ENCODE measurements at places on chromosomes 16 and 17.

GRCh38 chr17:32773856-32774694, 102.8 kb downstream of the MYO1D start:
- DNase-seq = no peak

DNA sequence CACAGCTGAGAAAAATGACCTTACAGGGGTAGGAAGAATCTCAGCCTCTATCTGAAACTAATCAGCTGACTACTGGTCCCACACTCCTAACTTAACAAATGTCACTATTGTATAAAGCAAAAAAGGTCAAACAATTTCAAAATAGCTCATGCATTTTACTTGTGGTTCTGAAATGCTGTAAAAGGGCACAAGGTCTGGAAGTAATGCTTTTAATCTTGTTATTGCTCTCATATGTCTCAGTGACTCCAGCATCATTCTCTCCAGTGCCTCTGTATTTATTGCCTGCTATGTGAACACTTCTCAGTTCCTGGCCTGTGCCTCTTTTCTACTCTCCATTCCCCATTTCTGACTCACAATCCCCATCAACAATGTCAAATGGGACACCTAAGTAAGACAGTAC, 937.7 kb downstream of the CDH11 start:
- no peak for DNase-seq

DNA sequence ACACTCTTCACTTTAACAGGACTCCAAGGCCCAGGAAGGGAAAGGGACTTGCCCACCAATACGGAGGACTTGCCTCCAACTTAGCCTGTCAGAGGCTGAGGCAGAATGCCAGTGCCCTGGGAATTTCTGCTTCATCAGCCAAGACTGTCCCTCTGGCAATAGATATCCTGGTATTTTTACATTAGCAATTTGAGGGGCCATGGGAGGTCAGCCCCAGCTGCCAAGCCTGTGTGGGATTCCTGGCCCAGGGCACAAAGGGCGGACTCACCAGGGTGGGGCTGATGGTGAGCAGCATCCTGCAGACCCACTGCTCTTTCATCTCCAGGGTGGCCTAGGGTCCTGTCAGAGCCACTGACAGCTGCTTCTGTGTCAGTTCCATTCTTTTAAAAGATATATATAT, 78.3 kb upstream of the CIBAR2 start:
- DNase-seq = no peak

GRCh38 chr17:73476890-73477350, 165.1 kb upstream of the CDC42EP4 start:
- no peak for DNase-seq

GRCh38 chr17:38563362-38564253, 42.1 kb downstream of the SRCIN1 start:
- DNase-seq = no peak

DNA sequence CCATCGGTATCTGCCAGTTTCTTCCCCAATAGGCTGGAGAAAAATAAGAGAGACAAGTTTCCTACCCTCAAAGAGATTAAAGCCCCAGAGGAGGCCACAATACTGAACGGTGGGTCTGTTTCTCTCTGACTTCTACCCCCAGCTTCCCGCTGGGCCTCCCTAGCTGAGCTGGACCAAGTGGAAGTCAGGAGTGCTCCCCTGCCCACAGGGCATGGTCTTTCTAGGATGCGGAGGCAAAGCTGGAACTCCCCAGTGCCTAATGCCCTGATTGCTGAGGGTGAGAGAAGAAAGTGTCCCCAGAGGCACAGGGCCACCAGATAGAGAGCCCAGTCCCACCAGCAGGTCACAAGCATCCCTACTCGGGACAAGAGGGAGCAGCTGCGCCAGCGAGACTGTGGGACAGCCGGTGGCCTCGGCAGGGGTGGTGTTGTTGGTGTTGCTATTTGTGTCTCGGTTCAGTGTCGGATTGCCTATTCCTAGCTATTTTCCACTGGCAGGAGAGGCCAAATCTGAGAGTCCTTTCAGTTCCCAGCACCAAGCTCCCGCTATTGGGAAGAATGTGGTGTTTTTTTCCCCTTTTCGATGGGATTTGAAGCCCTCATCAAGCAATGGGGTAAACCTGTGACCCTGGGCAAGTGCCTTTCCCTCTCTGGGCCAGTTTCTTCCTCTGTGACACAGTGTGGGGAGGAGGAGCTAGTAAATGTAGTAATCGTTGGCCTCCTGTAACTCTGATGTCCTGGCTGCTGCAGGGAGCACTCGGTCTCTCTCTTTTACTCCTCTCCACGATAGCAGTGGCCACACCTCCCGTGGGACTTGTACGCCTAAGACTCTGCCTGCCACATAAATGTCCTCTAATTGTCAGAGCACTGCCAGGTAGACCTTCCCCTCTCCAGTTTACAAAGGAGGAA, 22.5 kb upstream of the TBX2 start:
- no peak for DNase-seq

DNA sequence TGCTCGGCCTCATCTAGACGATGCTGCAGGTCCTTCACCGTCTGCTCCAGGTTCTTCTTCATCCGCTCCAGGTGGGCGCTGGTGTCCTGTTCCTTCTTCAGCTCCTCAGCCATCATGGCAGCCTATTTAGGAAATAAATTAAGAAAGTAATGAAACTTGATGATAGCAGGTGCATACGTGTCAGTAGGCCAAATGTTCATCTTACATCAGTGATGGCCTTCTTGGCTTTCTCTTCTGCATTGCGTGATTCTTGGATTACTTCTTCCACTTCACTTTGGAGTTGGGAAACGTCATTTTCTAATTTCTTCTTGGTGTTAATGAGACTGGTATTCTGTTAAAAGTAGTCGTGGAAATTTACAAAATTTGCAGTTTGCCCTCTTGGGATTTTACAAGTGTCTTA, 20.1 kb upstream of the MYH13 start:
- DNase-seq = no peak

DNA sequence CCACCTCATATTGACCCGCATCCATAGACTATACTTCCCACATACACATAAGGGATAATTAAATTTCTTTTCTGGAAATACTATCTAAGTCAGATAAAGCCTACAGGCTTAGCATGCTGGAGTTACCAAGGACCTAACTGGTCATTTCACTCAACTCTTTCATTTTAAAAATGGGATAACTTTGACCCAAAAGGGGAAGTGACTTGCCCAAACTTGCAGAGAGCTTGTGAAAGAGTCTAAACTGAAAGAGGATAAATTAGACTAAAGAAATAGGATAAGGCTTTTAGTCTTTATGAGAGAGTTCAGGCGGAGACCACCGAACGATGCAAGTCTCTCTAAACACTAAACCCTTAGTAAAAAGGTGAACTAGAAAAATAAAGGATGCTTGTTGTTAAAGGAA, 3.9 kb upstream of the KRT33A start:
- DNase-seq = no peak

DNA sequence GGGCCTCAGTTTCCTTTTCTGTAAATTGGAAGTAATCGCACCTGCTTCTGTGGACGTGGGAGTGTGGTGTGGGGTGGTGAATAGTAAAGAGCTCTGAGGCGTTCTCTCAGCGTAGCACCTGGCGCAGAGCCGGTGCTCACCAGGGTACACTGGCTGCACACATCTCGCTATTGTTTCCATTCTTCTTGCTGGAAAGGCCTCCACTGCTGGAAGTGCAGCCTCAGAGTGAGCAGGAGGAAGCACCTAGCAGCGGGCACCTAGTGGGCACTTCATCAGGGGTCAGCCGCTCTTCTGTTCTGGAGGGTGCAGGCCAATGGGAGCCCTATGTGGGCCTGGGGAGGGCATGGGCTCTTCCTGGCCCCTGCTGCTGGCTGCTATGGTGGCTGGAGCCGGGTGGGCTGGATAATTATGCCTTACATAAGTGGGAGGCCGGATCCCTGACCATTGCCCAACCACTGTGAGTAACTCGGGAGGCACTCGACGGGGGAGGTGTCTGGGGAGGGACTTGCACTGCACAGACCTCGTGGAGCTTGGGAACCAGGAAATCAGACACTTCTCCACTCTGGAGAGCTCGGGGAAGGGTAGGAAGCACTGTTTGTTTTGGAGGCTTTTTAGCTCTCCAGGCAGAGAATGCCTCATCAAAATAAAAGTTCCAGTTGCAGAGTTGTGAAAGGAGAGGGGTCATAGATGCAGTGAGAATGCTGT, 1.7 kb downstream of the MAP2K3 start:
- peak; percentile 25 for DNase-seq

GRCh38 chr17:46983782-46984181, 4.7 kb upstream of the RPRML start:
- no peak for DNase-seq

DNA sequence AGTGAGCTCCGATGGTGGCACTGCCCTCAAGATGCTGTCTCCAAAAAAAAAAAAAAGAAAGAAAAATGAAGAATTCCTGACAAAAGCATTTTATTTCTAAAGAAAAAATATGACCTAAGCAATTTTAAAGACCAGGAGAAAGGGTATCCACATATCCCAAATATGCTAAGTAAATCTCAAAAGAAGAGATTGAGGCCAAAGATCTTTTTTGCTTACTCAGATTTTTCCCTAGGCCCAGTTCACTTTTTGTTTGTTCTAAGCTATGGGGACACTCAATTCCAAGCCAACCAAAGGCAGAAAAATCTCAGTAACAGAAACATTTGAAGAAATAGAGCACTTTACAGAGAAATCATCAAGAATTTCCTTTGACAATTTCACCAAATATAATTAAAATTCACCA, 150.8 kb downstream of the SOX9 start:
- DNase-seq = no peak

- no peak for DNase-seq
These were observed at the start of gene DPEP3 for GRCh38 chr16:67979955-67980678. TSS of gene DPEP3 (minus strand) at chr16:67980499. CDS start at chr16:67980380, 119 bp downstream.

DNA sequence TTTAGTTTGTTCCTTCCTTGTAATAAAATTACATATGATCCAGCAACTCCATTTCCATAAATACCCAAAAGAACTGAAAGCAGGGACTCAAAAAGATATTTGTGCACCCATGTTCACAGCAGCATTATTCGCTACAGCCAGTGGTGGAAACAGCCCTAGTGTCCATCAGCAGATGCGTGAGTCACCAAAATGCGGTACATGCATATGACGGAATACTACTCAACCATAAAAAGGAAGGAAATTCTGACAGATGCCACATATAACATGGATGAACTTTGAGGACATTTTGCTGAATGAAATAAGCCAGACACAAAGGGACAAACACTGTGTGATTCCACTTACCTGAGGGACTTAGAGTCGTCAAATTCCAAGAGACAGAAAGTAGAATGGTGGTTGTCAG, 9.1 kb upstream of the SLC47A2 start:
- no peak for DNase-seq

DNA sequence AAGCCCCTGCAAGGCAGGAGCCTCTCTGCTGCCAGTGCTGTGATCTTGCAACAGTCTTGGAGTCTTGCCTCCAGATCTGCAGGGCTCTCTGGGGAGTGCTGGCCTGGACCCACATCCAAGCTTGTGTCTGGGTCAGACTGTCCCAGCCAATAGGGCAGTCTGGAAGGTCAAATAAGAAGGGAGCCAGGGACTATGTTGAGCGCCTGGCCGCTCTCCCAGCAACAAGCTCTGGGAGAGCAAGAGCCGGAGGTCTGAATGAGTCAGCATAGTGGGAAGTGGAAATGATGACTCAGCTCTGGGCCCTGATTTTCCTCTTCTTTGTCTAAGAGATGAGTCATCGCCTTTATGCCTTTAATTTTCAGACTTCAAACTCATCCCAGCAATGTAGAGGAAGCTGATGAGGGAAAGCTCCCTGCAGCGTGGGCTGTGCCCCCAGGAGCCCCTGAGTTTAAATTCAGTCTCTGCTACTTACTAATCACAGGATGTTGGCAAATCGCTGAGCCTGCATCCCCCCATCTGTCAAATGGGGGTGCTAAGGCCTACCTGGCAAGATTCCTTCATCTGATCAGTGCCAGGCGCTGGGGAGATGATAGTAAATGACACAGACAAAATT, 43.6 kb upstream of the HAPSTR1 start:
- peak; percentile 81 for DNase-seq

DNA sequence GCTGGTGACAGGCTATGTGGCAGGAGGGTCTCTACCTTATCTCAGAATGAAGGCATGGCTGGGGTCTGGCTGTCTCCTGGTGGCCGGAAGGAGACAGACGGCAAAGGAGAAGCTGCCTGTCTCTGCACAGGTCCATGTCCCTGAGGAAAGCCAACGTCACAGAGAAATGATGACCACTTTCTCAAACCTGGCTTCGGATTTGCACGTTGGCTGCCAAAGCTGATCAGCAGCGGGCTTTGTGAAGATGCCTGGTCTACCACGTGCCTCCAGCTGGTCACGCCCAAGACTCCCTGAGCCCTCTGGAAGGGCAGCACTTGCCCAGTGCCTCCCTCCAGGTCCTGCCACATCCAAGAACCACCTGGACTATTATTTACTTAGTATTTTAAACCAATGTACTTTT, 8.4 kb downstream of the DEXI start:
- no peak for DNase-seq

DNA sequence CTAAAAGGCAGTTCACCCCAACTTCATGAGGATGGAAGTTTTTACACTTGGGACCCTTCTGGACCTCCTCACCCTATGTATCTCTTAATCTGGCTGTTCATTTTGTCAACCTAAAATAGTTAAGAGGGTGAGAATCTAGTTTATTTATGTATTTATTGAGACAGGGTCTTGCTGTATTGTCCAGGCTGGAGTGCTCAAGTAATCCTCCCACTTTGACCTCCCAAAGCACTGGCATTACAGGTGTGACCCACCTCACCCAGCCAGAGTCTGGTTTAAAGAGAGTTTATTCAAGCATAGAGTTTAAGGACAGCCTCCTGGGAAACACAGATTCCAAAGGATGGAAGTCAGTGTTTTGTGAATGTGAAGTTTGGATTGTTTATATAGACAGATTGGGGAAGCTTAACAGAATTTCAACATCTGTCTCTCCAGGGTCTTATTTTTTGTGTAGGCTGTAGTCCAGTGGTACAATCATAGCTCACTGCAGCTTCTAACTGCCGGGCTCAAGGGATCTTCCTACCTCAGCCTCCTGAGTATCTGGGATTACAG, 8.0 kb upstream of the APPBP2 start:
- no peak for DNase-seq

DNA sequence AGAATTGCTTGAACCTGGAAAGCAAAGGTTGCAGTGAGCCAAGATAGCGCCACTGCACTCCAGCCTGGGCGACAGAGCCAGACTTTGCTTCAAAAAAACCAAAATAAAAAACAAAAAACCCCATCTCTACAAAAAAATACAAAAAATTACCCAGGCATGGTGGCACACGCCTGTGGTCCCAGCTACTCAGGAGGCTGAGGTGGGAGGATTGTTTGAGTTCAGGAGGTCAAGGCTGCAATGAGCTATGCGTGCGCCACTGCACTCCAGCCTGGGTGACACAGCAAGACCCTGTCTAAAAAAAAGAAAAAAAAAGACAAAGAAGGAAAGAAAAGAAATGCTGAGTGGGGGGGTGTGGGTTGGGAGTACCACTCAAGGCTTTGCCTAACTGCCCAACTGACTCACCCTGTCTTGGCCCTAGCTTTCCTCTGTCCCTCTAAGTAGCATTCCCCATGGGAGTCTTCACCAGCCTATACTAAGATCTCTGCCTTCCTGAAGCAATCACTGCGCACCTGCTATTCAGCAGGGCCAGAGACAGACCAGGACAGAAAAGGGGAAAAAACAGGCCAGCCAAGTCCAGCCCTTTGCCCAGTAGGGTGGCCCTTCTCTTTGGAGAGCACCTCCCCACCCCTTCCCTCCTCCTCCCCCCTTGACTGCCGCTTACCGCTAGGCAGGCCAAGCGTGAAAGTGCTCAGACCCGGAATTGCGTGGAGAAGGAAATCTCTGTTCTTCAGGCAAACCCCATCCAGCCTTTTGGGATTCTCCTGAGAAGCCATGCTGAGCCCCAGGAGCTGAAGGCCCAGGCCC, 45.8 kb downstream of the RTN4RL1 start:
- DNase-seq = no peak

GRCh38 chr17:69447726-69448125, 33.2 kb downstream of the MAP2K6 start:
- DNase-seq = no peak

Measured in activated naive CD4-positive, alpha-beta T cell treated with anti-CD3 and anti-CD28 coated beads for 36 hours (primary cell).